ENCODE measurements at places on chromosomes 13 and 19.

- DNase-seq, result no peak
Observed at GRCh38 chr19:39554701-39555311, 14.8 kb upstream of the EID2 start.

GRCh38 chr13:42574011-42574410, at the start of gene TNFSF11:
TSS of gene TNFSF11 (plus strand) at chr13:42574152. CDS start at chr13:42574304, 152 bp downstream.
- DNase-seq, result no peak

GRCh38 chr13:112376050-112376681, at the start of gene SPACA7:
TSS of gene SPACA7 (plus strand) at chr13:112376355. CDS start at chr13:112376386, 31 bp downstream.
- DNase-seq, result no peak

GRCh38 chr13:35388441-35389355, 87.8 kb downstream of the MAB21L1 start:
- DNase-seq, result no peak

DNA sequence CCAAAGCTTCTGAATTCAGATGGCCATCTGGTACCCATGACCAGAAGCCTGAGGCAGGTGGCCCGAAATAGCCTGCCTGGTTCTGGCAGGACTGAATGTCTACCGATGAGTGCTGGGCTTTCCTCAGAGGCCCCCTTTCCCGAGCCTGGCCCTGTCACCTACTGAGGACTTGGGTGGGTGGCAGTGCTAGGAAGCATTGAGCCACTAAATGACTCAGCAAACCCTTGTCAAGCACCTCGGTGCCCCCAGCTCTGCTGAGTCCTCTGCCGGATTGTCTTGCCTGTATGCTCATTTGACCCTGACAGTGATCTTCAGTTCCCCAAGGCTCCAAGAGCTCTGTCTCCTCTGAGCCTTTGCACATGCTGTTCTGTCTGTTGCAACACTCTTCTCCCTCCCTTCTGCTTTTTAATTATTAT, 17.9 kb downstream of the PPP1R37 start:
- no peak for DNase-seq

DNA sequence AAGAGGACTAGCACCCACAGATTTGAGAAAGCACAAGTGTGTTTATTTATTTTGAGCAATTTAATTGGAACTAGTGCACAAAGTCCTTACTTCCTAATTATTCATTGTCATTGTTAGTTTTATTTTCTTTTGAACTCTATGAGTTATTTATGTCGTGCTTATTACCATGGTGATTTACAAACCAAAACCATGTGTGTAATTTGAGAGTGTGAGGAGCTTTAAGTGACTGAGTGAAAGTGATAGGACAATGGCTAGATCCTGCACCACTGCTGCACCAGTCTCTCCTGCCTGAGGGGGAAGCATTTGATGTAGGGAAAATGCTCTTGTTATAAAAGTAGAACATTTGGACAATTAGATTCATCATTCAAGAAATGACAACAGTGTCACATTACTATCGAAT, 172.3 kb upstream of the KLF12 start:
- DNase-seq, result no peak

DNA sequence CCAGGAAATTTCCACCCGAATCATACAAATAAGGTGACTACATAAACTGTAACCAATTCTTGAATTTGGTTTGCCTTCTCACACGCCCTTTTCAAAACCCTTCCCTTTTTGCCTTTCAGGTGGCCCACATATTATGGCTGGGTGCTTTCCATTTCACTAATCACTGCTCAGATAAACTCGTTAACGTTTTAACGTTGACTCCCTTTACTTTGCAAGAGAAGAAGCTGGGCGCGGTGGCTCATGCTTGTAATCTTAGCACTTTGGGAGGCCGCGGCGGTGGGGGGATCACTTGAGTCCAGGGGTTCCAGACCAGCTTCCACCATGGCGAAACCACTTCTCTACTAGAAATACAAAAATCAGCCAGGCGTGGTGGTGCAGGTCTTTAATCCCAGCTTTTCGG, 19.8 kb upstream of the ZNF91 start:
- DNase-seq, result no peak

DNA sequence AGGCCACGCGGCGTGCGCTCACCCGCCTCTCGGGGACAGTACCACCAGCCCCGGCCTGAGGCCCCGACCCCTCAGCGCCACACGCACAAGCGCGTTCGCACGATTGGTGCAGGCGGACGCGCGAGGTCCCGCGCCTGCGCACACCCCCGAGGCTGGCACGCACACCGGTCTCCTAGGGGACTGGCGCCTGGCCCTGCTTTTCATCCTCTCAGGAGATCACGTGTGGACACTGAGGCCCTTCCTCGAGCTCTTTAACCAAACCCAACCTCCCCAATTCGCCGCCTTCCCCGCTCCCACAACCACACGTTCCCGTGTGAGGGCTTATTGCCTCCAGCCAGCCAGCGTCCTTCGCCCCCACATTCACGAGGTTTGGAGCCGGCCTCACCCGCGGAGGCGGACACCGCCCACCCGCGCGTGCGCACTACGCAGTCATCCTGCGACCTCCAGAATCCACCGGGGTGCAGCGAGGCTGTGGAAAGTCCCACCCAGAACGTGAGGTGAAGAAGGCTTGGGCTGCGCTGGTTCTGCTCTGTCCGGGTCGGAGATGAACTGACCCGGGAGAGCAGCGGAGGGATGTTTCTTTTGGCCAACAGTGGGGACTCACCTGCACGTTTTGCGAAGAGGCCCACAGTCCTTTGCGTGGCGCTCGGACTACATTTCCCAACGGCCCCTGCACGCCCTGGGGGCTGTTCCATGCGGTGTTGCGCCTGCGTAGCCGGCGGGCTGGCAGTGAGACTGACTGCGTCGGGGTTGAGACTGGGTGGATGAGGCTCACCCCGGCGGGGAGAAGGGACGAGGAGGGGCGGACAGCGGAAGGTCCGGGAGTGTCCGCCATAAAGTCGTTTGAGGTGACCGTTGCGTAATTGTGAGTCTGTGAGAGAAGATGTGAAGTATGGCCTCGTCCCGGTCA, 539 bp upstream of the ZNF667 start:
- DNase-seq, result peak; percentile 94

- no peak for DNase-seq
Observed at GRCh38 chr19:2381148-2381820, 21.2 kb downstream of the TMPRSS9 start.

- DNase-seq, result no peak
Observed at GRCh38 chr13:40082639-40083038, 427.2 kb downstream of the COG6 start.

GRCh38 chr13:20847296-20847695, 55.2 kb downstream of the XPO4 start:
- no peak for DNase-seq

GRCh38 chr19:55360902-55361301, 2.2 kb downstream of the GARIN5B start:
- DNase-seq, result no peak

DNA sequence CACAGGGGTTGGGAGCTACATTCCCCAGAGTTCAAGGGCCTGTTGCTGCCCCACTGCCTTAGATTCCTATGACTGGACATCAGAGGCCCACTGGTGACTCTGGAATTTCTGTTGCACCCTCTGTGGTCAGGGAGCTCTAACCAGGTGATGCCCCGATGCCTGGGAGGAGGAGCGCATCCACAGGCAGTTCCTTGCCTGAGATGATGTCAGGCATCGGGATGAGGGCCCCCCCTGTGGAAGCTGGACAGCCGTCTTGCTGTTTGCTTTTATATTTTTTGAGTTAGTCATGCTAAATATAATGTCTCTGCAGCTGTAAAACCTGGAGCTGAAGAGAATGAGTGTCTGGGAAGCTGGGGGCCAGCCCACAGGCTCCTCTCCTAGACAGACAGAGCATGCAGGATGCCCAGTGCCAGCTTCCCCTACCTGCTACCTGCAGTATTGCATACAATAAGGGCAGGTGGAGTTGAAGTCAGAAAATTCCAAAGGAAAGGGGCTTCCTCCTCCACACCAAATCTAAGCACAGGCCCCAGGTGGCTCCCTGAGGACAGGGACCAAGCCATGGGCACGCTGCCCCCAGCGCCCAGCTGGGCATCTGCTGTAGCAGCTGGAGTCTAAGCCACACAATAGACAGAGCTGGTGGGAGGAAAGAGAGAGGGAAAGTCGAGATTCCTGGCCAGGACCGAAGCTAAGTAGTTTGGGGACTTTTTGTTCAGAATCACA, 16.2 kb downstream of the COL4A2 start:
- no peak for DNase-seq

DNA sequence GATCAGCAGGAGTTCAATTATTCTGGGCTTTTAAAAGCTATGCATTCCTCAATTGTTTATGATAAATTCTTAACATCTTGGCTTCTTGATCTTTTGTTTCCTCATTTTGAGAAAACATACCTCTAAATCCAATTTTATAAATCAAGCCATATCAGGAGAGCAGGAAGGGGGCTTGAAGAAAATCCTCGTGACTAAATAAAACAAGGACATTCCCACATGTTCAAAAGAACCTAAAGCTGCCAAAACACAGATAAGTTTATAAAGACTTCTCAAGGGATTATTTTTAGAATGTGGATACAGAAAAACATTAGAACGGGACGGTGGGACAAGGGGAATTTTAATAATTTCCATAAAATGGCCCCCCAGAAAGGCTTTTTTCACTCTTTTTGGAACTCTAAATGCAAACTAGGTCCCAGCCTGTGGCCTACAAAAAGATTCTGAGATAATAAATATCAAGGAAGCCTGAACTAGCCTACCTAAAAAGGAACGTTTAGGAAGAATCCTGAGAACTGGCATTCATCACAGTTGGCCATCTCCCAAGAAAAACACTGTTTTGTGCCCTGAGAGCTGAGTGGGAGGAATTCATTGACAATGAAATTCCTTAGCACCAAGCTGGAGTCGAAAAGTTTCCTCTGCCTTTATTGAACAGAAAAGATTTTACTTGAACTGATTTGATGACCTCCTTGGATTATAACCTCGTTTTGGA, 30.1 kb downstream of the ZAR1L start:
- peak; percentile 3 for DNase-seq

- no peak for DNase-seq
Observed at GRCh38 chr13:44244288-44244687, 129.3 kb upstream of the SERP2 start.

GRCh38 chr13:69980799-69981198, 126.8 kb upstream of the ATXN8OS start:
- no peak for DNase-seq

GRCh38 chr19:36483653-36484052, 5.7 kb downstream of the ZNF566 start:
- DNase-seq, result no peak

DNA sequence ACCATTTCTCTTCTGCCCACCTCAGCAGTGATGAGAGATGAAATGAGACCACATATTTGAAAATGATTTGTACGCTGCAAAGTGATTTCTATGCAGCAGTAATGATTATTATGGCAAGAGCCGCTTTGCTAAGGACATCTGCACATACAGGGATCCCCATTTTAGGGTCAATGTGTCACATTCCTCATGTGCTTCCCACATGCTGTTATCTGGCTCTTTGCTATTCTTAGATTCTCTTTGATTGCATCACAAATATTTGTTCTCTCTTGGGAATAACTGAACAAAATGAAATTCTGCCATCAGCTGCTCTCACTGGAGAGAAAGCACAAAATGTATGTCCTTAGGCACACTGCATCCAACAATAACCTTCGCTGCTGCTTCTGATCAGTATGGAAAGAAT, 209.5 kb upstream of the IPO5 start:
- DNase-seq, result no peak

DNA sequence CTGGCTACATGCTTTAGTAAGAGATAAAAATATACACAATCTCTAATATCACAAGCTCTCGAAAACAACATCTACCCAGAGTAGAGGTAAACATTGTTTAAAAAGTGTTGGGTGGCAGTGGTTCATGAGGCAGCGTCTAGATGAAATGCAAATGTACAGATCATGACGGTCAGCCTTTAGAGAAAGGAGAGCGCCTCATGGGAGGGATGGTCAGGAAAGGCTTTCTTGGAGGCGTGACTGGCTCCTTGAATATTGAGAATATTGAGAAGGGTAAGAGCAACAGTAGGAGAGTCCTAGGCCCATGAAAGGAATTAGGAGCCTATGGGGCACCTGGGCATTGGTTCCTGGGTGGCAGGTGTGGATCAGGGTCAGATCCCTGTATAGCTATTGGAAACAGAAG, 10.6 kb downstream of the HNRNPUL1 start:
- DNase-seq, result no peak

DNA sequence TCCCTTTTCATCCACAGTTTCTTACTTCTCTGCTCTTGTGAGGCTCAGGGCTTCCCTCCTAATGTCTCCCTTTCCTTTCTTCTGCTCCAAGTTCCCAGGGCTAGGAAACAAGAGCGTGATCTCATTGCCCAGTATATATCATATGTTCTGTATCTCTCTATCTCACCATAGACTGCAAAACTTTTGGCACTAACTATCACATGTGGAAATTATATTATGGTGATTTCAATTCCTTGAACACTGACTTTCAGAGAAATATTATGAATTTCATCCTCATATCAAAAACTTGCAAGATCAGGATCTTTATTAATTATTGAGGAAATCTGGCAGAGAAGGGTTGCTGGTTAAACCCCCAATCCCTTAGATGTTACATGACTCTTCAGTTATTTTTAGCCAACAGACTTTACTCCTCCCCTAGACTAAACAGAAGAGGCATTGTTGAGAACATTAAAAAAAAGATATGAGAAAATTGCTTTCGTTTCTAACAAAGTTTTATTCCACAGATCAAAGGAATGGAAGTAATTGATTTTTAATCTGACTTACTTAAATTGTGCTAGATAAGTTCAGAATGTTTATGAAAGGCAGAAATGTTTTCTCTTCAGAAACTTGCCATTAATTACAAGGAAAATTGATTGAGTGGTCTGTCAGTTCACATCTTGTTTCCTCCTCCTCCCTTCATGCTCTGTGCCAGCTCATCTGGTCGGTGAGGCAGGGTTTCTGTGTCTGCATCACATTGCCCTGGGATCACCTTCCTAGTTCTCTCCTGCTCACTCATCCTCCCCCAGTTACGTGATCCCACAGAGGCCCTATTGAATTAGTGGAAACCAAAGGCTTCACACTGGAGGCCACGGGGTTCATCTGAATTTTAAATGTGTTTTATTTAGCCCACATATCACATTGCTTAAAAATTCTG, 378.5 kb downstream of the LMO7 start:
- no peak for DNase-seq

DNA sequence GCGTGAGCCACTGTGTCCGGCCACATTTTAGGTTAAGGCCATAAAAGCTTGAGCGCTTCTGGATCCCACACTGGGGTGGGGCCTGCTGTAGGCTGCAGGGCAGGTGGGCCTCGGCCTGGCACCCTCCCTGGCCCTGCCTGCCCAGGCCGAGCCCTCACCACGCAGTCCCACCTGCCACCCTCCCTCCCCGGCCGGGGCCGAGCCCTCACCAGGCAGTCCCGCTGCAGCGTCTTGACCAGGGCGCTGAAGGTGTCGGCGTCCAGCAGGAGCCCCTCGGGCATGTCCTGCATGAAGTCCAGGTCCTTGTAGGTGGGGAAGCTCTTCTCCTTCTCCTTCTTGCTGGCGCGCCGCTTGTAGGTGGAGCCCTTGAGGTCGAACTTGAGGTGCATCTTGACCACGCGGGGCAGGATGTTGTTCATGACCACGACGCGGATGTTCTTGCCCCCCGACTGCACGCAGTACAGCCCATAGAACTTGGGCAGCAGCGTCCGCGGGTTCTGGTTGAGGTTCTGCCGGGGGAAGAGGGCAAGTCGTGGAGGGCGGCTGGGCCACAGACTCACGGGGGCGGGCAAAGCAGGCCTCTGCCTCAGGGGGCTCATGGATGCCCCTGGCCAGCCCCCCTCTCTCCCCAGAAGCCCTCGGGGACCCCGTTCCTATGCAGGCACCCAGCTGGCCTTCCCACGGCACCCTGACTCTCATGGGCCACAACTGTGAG, 26.6 kb upstream of the CACTIN start:
- no peak for DNase-seq

Data from HTR-8/SVneo (cell line).